ENCODE measurements at places on chromosomes 12 and 14. TPM values are rescaled to one million over a fixed set of nuclear protein-coding genes. Genes with fewer than 3 reads are reported as not detected.

The REM2 gene
- not detected for total RNA-seq

The AP5M1 gene
- 32.5 TPM for total RNA-seq

The ESPL1 gene
- total RNA-seq = 4.8 TPM

The WDR20 gene
- 28.8 TPM for total RNA-seq

The PELI2 gene
- total RNA-seq = 8.7 TPM

The IL26 gene
- 2.5 TPM for total RNA-seq

The ZNF219 gene
- 23.3 TPM for total RNA-seq

The MMAB gene
- 23.3 TPM for total RNA-seq

The SERPINA3 gene
- total RNA-seq = 3.9 TPM

The TAPBPL gene
- total RNA-seq = 5.2 TPM

The LRRK2 gene
- total RNA-seq = 0.35 TPM

The PLEKHD1 gene
- total RNA-seq = 0.08 TPM

The TAS2R19 gene
- 1.9 TPM for total RNA-seq

The KCNA5 gene
- total RNA-seq = 6.5 TPM

The GLT1D1 gene
- 0.22 TPM for total RNA-seq

The FOXA1 gene
- not detected for total RNA-seq

The FAM181A gene
- total RNA-seq = not detected

The TOMM20L gene
- total RNA-seq = not detected

The MYF5 gene
- total RNA-seq = not detected

The KRT77 gene
- total RNA-seq = not detected

The NT5DC3 gene
- 26.2 TPM for total RNA-seq

The SAMD15 gene
- total RNA-seq = 1.4 TPM

The TSPAN9 gene
- total RNA-seq = 50.4 TPM

The TSPAN11 gene
- 0.87 TPM for total RNA-seq

The MGAT2 gene
- 51.2 TPM for total RNA-seq

The A2M gene
- total RNA-seq = 8.5 TPM

The POTEG gene
- not detected for total RNA-seq

The GDF3 gene
- total RNA-seq = not detected

The CEBPE gene
- not detected for total RNA-seq

The PTPN6 gene
- not detected for total RNA-seq

The CKAP4 gene
- 329 TPM for total RNA-seq
